SJSA1 (cell line): ENCODE measurements at places on chromosomes 5 and 9. TPM values are rescaled to one million over a fixed set of nuclear protein-coding genes. Genes with fewer than 3 reads are reported as not detected.

DNA sequence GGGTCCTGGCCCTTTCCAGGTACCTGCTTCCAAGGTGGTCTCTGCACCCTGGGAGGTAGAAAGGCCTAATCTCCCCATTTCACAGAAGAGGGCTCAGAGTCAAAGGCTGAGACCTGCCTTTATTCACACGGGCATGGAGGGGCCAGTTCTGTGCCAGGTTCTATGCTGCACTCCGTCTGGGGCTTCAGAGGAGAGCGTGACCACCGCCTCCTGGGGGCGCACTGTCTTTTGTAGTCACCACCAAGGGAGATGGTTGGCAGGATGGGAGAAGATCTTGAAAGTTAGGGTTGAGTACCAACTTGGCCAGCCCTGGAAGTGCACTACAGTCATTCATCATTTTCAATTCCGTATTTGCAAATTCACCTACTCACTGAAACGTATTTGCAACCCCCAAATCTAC lies 23.7 kb upstream of the PRDM12 start:
- no peak for DNase-seq

The TMEM252 gene
- total RNA-seq, result not detected in 2 replicates

DNA sequence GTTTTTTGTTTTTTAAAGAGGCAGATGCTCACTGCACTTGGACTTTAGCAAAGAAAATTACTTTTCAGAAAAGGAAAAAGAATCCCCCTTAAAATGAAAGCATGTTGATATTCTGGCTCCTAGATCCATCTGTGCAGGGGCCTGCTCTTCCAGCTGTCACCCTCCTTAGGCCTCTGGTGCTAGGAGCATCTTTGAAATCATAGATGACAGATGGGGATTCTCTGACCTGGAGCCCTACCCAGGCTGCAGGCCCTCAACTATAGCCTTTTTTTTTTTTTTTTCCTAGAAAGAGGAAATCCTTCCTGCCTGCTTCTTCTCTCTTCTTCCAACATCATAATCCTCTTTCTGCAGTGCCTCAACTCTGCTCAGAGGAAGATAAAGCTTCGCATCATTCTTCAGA lies 16.3 kb upstream of the DCP2 start:
- no peak for DNase-seq

The ADGRD2 gene
- total RNA-seq, result not detected in 2 replicates

DNA sequence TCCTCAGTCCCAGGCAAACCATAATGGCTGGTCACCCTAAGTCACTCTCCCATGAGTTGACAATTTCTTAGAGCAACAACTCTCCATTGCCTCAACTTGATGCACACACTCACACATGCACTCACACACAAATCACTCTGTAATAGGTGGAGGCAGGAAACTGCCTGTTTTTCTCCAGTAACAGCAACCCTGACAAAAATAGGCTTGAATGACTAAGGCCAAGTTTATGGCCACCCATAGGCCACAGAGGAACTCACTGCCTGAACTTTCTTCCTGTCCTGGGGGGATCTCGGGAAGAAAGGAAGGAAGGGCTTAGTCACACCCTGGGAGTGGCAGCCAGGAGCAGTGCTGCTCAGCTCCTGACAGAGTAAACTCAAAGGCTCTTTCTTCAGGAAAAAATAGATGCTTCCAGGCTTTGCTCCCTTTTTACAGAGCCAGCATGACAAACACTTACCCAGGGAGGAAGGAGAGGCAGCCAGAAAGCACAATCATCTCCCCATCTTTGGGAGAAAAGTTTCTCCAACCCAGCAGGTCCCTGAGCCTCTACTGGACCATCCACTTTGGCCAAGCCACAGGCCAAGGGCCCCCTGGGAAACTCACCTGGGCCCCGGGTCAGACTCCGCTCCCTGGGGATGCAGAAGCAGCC lies 368 bp downstream of the SH3TC2 start:
- peak; percentile 95 for DNase-seq

DNA sequence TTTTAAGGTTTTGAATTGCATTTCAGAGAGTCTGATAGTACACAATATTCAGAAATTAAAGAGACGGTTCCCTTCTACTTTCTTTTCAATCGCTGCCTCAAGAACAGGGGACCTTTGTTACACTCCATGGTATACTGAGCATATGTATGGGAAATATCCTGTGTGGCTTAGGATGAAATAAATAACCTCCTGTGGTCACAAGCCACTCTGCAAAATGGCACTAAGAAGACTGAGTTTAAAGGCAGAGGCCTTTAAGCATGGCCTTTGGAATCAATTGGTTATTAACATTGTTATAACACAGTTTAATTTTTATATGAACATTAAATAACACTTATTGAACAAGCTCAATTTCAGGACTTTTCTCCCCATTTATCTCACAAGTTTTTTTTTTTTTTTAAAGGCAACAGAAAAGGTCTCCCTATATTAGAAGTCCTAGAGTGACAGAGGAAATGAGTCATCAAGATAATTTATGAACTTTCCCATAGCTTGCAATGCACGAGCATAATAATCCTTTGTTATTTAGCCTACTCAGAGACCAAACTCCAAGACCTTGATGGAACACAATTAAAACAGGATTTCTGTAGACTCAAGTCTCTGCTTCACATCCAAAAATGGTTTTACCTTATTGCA lies 341.9 kb downstream of the TMEM167A start:
- DNase-seq, result peak; percentile 12

GRCh38 chr9:87595610-87596009 lies 97.9 kb downstream of the DAPK1 start:
- no peak for DNase-seq

- DNase-seq, result no peak
Measured at GRCh38 chr5:172748341-172748843, 22.6 kb downstream of the DUSP1 start.

GRCh38 chr5:65252977-65253376 lies 228.7 kb downstream of the ADAMTS6 start:
- no peak for DNase-seq

DNA sequence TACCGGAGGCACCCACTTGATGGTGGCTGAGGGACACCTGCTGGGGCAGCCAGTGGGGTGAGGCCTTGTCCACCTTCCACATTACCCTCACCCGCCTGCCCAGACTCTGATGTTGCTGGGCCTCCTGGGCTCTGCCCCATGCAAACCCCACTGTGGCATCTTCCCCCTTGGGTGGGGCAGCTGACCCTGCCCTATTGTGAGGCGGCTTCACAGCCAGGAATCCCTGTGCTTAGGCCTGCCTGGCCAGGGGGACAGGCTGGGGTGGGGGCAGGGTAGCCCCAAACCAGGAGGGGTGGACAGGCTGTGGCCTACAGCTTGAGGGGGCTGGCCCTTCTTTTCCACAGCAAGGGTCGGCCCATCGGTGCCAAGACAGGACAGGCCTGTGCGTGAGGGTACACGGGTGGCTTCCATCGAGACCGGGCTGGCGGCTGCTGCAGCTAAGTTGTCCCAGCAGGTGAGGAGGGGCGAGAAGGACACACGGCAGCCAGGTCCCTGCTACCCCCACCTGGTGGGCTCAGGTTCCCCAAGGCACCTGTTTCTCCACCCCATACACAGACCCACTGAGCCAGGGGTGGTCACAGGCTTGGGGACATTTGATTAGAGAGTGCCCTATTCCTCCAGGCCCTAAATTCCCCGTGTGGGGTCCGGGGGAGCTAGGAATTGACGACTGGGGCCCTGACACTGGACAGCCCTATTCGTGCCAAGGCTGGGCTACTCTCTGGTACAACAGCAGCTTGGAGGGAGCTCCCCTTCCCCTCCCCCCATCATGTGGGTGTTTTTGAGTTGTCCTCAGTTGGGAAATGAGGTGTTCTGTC lies 99.2 kb downstream of the PHF2 start:
- DNase-seq, result no peak

The HEMGN gene
- not detected in 2 replicates for total RNA-seq

GRCh38 chr5:52013523-52013922 lies 630.3 kb downstream of the ISL1 start:
- DNase-seq, result no peak

GRCh38 chr9:116592970-116593369 lies 94.1 kb upstream of the TRIM32 start:
- DNase-seq, result no peak

DNA sequence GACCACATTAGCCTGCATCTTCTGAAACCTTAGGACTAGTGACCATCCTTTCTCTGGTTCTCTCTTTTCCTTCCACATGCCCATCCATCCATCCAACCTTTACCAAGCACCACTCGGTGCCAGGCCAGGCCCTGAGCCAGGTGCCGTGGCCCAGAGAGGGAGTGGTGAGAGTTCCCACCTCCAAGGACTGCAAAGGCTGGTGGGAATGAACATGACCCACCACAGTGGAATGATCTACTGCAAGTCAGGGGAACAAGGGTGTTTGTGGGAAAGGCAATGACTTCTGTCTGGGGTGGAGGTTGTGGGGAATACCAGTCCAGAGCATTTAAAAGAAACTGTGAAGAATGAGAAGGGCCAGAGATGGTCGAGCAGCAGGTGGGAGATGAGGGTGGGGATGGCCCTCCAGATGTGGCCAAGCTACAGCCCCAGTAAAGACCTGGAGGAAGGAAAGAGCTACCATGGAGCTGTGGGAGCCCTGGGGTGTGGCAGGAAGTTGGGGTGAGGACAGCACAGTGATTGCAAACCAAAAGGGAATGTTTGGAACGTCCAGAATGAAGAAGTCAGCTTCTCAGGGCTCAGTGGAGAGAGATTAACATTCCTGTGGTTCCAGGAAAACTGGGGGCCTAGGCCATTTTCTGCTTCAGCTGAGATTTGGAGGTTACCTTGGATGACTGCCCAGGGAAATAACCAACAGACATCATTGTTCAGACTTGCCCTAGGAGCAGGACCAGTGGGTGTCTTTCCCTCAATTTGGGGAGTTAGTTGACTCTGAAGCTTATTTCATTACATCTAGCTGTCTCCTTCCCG lies 30.7 kb upstream of the CORO2A start:
- DNase-seq, result peak; percentile 98

The SV2C gene
- not detected in 2 replicates for total RNA-seq

DNA sequence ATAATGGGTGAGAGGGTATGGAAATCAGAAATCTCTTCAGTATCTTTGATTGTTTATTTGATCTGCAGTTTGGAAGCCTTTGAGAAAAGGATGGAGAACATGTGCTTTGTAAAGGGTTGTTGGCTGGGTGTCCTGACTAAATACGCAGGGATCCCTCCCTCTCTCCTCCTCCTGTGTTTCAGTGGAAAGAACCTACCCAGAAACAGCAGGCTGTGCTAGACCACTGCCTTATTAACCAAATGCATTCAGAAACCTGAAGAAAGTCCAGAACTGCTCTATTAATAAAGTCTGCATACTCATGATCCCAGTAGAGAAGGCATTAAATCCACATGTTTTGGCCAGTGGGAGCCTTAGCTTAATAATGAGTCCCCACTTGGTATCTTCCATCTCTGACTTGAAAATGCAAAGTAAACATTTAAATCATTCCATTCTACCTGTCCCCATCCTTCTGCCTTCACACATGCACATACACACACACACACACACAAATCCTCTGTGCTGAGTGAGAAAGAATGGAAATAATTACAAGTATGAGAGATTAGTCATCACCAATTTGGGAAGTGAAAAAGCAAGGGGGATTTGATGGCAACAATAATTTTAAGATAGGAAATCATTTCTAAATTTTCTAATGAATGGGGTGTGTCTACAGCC lies 10.0 kb upstream of the LECT2 start:
- DNase-seq, result no peak

- no peak for DNase-seq
Measured at GRCh38 chr5:126849101-126849678, 72.3 kb downstream of the LMNB1 start.

DNA sequence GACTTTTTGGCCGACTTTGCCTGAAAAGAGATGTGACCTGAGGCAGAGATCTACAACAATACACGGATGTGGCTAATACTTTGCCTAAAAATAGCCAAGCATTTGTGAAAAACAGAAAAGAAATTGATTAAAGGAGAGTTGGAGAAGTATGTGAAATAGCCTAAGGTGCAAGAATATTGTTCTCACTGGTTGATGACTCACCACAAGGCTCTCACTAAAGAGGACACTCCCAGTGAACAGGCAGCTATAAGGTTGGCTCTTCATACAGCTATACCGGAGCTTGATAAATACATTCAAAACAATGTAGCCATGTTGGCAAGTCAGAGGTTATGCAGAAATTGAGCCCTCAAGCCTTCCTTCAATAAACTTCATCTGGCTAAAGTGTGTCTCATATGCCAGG lies 317.2 kb upstream of the GRAMD2B start:
- DNase-seq, result no peak

The ADAMTSL2 gene
- total RNA-seq, result not detected in 2 replicates

GRCh38 chr9:78573669-78574068 lies 276.7 kb downstream of the PSAT1 start:
- DNase-seq, result no peak

DNA sequence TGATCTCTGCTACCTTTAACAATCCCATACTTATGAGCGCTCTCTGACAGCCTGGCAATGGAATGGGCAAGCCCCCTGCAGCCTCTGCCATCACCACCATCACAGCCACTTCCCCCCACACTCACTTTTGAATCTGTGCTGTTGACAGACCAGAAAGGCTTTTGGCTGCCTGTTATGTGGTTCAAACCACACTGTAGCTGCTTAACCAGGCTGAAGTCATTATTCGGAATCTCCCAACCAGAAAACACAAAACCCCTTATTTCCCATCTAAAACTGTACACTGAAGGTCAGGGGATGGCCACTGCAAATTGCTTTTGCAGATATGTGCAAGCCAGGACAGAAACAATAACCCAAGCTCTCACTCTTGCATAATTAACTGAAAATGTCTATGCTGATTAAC lies 35.8 kb downstream of the PTCH1 start:
- no peak for DNase-seq

- DNase-seq, result no peak
Measured at GRCh38 chr5:167763772-167764171, 527.7 kb upstream of the WWC1 start.

DNA sequence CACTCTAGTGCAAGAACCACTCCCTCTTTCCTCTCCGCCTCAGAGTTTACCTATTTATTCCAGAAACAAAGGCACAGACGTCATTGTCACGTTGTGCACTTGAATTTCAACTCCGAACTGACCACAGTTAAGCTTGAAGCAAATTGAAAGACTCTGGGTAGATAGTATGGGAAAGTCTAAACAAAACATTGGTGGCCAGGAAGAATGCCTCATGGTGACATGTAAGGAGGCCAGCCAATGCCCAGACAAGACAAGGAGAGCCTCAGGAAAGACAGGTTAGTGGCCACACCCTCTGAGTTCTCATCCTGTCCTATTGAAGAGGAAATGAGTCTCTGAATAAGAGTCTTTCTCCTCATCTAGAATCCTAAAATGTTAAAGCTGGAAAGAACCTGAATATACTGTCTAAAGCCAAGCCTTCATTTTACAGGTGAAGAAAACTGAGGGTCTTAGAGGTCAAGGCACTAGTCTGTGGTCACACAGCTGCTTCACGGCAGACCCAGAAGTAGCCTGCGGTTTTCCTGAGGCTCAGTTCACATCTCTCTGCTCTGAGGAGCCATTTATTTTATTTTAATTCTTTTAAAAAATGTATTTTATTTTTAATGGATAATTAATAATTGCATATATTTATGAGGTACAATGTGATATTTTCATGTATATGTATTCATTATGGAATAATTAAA lies 30.2 kb downstream of the ZFAND5 start:
- no peak for DNase-seq

GRCh38 chr9:37399336-37399735 lies 23.2 kb upstream of the GRHPR start:
- no peak for DNase-seq
